ENCODE measurements at places on chromosomes 7 and 10. TPM values are rescaled to one million over a fixed set of nuclear protein-coding genes. Genes with fewer than 3 reads are reported as not detected.

Gene FOXI2
- not detected for total RNA-seq

Gene SEC61G
- 137 TPM for total RNA-seq

Gene FAM171A1
- total RNA-seq, result 25.3 TPM

Gene TAC1
- 62.8 TPM for total RNA-seq

Gene COX19
- 11.4 TPM for total RNA-seq

Gene CHRM2
- total RNA-seq, result not detected

Gene ARHGEF35
- 4.4 TPM for total RNA-seq

GRCh38 chr7:22548313-22548712 is 48.3 kb upstream of the STEAP1B start:
- DNase-seq, result no peak

- DNase-seq, result no peak
Measured at GRCh38 chr7:30990673-30991170, 27.0 kb downstream of the GHRHR start.

- no peak for DNase-seq
Measured at GRCh38 chr7:125112850-125113249, 183.2 kb upstream of the POT1 start.

- DNase-seq, result no peak
Measured at GRCh38 chr10:93062514-93063143, 2.0 kb downstream of the CYP26C1 start.

GRCh38 chr7:28988810-28989209 is 30.7 kb upstream of the TRIL start:
- DNase-seq, result no peak

- DNase-seq, result no peak
Measured at GRCh38 chr7:54946271-54946670, 72.5 kb upstream of the EGFR start.

- no peak for DNase-seq
Measured at GRCh38 chr10:92181575-92181974, 109.3 kb downstream of the CPEB3 start.

GRCh38 chr7:21996641-21997040 is 50.9 kb upstream of the CDCA7L start:
- no peak for DNase-seq

DNA sequence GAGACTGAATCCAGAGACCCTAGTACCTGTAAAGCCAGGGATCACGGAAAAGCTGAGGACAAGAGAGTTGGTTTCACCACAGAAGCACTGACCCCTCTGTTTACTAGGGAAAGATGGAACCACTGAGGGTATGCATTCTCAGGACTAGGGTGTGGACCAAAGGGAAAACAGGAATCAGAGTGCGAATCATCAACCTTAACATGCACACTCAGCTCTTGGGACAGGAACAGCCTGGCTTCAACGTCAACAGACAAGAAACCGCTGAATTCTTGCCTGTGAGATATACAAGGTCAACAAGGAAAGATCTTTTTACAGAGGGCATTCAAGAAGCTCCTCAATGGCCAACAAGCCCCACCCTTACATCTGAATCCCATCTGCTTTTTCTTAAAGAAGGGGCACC is 14.9 kb downstream of the TNRC18 start:
- no peak for DNase-seq

- DNase-seq, result no peak
Measured at GRCh38 chr7:32034052-32034451, 36.2 kb downstream of the PDE1C start.

GRCh38 chr7:16646472-16647072 is 591 bp downstream of the BZW2 start:
- DNase-seq, result no peak

- no peak for DNase-seq
Measured at GRCh38 chr7:101865455-101865854, 48.0 kb downstream of the CUX1 start.

Data from tibial nerve (tissue), 4 donors.